GM12865 (cell line): ENCODE measurements at places on chromosomes 12 and 14.
A peak's percentile ranks its signal among the peaks of the same experiment; 100 is the strongest.

GRCh38 chr12:116599285-116600136 lies 40.3 kb downstream of the MAP1LC3B2 start:
- DNase-seq, result peak; percentile 60

GRCh38 chr14:71454513-71455332 lies 477.5 kb upstream of the RGS6 start:
- no peak for DNase-seq

DNA sequence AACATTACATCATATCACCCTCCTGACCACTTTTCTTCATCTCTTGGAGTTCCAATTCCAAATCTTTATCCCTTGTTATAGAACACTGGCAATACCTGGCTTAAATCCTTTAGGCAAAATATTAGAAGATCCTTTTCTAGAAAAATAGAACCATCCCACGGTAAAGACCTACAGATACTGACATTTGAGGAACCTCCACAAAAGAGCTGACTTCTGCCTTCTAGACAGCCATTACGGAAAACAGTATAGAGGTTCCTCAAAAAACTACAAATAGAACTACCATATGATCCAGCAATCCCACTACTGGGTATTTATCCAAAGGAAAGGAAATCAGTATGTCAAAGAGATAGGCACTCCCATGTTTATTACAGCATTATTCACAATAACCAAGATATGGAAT lies 241.7 kb upstream of the AMIGO2 start:
- no peak for DNase-seq

GRCh38 chr12:119699199-119699760 lies 31.3 kb downstream of the PRKAB1 start:
- DNase-seq, result no peak

GRCh38 chr12:77751939-77752338 lies 78.8 kb upstream of the NAV3 start:
- DNase-seq, result no peak
